ENCODE measurements at places on chromosomes 6 and 20.
A peak's percentile ranks its signal among the peaks of the same experiment; 100 is the strongest.

DNA sequence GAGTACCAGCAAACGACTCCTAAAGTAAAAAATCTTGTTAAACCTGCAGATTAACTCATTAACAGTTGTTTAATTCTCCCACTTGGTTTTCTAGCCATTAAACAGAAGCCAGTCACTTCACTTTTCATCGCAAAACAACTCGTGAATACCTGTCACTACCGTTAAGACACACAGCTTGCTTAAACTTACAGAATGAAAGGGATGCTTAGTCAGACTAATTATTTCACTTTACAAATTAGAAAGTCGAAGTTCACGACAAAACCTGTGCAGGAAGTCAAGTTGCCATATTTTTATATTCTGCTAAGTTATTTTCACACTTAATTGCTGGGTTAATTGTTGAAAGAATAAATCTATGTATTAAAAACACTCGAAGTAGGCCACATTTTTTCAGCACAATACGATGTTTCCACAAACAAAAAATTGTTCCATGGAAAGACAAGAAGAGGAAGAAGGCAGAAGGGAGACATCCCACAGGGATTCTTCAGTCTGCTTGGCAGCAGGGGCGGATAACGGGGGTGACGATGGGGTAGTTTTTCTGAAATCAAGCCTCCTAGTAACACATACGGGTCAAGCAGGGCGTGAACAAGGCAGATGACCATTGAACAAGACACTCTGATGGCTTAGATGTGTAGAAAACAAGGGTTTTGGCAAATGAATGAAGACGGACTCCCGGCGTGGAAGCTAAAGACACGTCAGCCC lies 933 bp downstream of the SSR1 start:
- no peak for DNase-seq

DNA sequence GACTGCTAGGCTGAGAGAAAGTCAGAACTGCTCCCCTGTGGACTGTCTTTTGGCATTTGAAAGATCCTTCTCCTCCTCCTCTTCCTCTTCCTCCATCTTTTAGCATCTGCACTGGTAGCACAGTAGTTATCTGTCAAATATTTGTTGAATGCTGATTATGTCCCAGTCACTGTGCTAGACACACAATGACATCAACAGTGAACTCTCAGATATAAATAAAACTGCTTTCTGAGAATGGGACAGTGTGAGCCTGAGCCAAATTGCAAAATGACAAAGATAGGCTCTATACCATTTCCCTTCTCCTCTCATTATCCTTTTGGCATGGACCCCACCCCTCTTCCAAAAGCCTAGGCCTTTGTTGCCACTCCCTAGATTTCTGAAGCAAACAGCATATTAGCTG lies 27.9 kb upstream of the LRRC1 start:
- DNase-seq, result no peak

- peak; percentile 66 for DNase-seq
These were observed 174.0 kb downstream of the GJA10 start for GRCh38 chr6:90068264-90068663.

DNA sequence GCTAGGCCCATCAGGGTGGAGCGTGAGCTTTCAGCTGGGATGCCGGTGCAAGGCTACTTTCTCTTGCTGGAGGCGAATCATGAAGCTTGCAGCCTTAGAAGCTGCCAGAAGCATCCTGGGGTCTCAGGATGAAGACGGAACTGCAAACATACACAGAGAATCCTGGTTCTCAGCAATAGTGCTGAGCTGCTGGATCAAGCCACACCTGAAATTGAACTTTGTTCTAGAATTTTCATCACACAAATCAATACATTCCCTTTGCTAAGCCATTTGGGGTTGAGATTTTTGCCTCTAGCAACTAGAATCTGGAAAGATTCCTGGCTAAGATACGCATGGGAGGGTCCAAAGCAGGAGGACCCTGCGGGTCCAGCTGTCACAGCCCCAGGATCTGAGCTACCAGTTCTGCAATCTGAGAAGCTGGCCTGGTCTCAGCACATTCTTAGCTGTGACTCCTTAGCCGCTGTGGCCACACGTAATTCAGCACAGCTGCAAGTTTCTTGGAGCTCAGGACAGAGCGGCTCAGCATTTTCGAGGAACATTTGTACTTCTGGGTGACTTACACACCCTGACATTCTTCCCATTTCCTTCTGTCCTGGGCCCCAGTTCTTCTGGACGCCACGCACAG lies 6.6 kb upstream of the ARFGAP1 start:
- no peak for DNase-seq

DNA sequence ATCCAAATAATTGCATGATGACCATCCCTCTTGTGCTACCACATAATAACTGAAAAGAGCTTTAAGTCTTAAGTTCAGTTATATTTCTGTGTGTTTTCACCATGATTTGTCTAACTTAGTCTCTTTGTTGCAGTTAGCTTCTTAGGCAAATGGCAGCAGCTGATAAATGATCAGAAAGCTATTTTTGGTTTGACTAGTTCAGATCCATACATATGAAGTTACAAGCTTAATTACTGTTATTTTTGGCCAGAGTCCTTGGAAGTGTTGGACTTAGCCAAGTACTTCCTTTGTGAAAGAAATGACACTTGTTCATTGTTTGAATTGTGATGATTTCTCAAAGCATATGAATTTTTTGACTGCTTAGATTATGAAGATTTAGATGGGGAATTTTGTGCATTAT lies 54.2 kb downstream of the HIVEP1 start:
- no peak for DNase-seq

DNA sequence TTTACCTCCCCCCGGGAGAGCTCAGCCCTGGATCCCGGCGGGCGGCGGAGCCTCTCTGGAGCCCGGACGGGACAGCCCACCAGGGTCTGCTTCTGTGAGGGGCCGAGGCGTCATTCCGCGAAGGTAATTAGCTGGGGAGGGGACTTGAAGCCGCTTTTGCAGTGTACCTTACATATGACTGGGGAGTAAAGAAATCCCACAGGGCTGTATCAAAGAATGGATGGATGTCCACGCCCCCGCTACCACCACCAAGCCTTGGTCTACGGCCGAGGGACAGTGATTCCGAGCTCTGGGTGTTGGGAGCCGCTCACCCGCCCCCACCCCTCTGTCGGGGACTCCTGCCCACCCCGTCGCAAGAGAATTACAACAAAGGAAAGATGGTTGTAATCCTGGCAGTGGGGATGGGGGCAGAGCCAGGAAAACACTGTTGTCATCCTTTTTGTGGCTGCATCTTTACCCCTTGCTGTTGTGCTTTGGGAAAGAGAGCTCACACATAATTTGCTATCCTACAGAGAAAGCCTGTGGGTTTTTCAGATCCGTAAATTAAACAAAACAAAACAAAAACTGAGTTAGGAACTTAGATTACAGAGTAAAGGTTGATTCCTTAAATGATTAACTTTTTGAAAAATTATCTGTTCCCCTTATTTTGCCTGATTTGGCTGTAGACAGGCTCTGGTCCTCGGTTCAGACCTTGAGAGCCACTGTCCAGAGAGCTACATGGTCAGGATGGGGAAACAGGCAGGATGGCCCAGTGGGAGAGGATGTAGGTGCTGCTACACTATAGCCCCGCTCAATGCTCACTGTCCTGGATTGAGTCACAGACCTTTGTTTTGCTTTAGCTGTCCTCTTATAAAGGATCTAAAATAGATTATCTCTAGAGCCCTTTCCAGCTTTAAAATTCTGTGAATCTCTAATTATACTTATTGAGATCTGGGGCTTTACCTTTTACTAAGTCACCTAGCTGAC lies 997 bp upstream of the FBXO30 start:
- DNase-seq, result no peak

GRCh38 chr6:158756977-158757752 lies 62.0 kb downstream of the EZR start:
- DNase-seq, result no peak

GRCh38 chr6:170083236-170084051 lies 207.4 kb downstream of the DLL1 start:
- DNase-seq, result no peak

- no peak for DNase-seq
These were observed 515.3 kb downstream of the CDKAL1 start for GRCh38 chr6:21049572-21049971.

DNA sequence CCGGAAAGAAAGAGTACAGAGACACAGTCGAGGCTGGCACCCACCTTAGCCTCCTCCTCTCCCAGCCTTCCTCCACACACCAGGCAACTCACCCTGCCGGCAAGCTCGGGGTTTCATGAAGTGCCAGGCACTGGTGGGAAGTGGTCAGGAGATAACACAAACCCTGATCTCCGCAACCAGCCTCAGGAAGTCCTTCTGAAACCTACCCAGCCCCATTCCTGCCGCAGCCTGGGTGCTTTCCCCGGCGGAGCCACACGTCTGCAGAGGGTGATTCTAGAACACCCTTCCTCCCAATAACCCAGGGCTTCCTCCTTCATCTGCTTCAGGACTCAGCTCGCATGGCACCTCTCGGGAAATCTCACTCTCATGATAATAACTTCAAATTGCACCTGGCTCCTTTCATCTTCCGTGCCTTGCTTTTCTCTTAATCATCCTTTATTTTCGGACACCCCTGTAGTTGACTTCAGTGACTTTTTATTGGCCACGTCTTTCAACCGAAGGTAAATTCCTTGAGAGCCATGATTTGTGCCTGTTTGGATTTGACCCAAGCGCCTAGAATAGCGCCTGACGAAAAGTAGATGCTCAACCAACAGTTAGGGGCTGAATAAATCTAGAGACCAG lies 8.7 kb upstream of the HLA-E start:
- peak; percentile 63 for DNase-seq

DNA sequence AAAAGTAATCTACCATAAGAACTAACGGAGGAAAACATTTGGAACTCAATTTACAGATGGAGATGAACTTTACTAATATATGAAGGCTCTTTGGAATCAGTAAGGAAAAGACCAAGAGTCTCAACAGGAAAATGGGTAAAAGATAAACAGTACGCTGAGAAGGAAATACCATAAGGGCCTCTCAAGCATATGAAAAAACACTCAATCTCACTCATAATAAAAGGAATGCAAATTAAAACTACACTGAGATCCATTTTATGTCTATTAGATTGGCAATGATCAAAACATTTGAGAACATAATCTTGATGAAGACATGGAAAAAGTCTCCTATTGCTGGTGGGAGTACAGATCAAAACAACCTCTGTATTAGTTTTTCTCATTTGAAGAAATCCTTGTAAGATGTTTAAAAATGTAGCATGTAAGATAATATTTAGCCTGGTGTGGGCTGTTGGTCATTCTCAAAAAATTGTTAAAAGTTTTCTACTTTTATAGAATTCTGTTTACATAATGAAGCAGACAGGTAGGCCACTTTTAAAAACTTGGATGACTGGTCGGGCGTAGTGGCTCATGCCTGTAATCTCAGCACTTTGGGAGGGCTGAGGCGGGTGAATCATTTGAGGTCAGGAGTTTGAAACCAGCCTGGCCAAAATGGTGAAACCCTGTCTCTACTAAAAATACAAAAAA lies 14.5 kb downstream of the REV3L start:
- peak; percentile 31 for DNase-seq

DNA sequence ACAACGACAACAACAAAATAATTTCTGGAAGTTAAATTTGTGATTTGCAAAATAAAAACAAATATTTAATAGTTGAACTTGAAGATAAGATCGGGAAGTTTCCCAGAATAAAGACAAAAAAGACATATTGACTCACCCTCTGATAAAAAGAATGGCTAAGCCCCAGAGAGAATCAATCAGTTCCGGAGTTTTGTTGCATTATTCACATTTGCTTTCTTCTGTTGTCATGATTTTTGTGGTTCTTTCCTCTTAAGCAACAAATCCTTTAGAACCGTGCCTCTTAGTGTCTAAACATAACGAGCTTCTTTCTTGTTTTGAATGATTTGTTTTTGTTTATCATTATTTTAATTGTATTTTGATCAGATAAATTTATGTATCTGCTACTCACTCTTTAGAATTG lies 337.7 kb upstream of the PRND start:
- DNase-seq, result no peak

All from stimulated activated CD4-positive, alpha-beta T cell treated with anti-CD3 and anti-CD28 coated beads, Interleukin-15, amount 100 ng/mL, for 24 hours (primary cell).